T-helper 9 cell (primary cell): ENCODE measurements at places on chromosomes 4 and X.

- DNase-seq: no peak
Measured at GRCh38 chr4:2500547-2500946, 31.6 kb downstream of the RNF4 start.

GRCh38 chr4:100284129-100284880 is 94.0 kb upstream of the DDIT4L start:
- DNase-seq: no peak

DNA sequence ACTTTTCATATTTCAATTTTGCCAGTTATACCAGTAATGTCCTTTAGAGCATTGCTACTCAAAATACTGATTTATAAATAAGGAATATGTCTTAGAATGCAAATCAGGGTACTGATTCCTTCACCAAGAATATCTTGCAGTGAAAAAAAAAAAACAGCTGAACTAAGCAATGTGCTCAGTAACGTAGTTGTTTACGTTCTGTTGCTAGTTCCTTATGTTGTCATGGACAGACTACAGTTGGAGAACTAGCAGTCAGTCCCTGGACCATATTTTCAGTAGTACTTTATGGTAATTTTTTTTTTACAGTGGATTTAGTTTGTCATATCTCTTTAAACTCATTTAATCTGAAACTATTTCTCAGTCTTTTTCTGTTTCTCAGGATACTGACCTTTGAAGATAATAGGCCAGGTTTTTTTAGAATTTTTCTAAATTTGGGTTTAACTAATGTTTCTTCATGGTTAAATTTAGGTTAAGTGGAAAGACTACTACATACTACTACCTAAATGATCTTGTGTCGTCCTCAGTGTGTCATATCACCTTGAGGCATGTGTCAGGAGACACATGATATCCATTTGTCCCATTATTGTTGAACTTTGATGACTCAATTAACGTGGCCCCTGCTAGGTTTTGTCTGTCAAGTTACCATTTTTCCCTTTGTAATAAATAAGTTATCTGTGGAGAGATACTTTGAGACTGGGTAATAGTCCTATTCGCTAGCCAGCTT is 21.0 kb downstream of the SMARCAD1 start:
- DNase-seq: no peak

- no peak for DNase-seq
Measured at GRCh38 chr4:83618431-83618830, 82.5 kb downstream of the GPAT3 start.

DNA sequence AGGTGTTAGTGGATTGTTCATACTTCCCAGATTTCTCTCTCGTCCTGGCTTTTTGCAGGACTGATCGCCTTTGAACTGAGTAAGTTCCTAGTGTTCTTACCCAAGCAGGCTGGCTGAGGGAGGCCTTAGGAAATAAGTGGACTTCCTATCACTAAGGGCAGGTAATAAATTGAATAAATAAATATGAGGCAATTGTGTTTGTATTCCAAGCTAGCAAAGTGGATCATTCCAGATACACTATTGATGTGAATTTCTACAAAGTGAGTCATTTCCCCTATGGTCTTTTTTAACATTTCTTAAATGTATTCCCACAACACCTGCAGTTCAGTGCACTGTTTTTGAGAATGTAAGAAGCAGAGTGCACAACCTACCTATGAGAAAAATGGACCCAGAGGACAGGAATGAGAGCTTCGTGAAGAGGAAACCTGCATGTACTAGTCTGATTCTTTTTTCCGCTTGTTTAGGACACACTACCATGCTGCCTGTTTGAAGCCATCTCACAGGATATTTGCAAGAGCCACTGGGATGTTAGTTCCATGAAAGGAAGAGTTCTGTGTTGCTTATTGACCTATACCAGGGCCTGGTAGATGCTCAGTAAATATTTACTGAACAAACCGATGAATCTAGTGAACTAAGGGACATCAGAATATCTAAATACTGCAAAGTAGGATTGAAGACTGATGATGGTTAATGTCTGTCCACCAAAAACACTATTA is 29.0 kb upstream of the SMAD1 start:
- DNase-seq: no peak

- DNase-seq: no peak
Measured at GRCh38 chr4:148330724-148331123, 111.5 kb downstream of the NR3C2 start.

- DNase-seq: no peak
Measured at GRCh38 chrX:26262121-26262523, 46.2 kb downstream of the MAGEB5 start.

GRCh38 chr4:167380964-167381363 is 146.7 kb upstream of the SPOCK3 start:
- no peak for DNase-seq

- DNase-seq: no peak
Measured at GRCh38 chr4:146033149-146033548, 94.5 kb upstream of the ZNF827 start.
